ENCODE measurements at places on chromosomes 7 and 10.
A peak's percentile ranks its signal among the peaks of the same experiment; 100 is the strongest.

- DNase-seq = no peak
These were observed 191.8 kb downstream of the CACNB2 start for GRCh38 chr10:18332048-18332447.

- DNase-seq = no peak
These were observed 1059.4 kb downstream of the NRG3 start for GRCh38 chr10:82934429-82934828.

- DNase-seq = no peak
These were observed 509.5 kb downstream of the PLXNA4 start for GRCh38 chr7:132066761-132067171.

DNA sequence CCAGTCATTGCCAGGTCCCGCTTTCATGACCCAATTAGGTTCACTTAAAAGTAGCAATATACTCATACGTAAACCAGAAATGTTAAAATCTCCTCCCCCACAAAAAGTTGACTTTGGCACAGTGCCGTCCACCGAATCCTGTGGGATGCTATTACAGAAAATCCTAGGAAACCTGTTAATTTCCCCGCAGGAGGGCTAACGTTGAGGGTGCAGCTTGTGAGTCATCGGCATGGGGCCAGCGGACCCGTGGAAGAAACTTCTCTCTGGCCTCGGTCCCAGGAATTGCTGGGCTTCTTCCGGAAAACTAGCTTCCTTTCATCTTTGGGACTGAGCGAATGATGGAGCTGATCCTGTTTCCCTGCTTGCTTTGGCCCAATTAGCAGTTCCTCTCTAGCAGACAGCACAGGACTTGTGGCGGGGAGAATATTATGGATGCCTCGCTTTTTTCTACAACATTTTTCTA lies 13.5 kb downstream of the CRYGN start:
- DNase-seq = no peak

DNA sequence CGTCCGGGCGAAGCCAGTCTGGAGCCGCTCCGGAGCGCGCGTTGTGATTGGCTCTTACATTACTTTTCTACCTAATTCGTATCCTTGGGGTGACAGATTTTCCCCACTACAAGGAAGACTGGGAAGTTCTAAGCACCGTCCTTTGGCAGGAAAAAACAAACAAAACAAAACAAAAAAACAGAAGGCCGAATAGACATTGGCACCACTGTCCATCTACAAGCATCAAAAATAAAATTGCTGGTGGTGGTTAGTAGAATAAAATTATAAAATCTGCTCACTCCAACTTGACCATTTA lies 651 bp upstream of the SKAP2 start:
- peak; percentile 48 for DNase-seq

DNA sequence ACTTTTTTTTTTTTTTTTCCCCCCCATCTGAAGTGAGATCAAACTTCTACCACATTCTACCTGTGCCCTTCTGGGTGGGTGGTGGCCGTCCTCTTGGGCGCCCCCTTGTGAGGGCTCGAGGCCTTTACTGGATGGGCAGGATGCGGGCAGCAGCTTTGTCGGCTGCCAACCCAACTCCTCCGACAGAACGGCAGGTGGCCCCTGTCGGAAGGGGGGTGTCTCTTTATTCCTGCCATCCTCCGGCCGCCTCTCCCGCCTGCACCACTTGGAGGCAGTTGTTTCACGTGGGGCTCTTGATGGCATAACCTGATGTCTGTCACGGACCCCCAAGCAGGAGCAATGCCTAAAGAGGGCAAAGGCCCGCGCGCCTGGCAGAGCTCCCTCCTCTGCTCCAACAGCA lies 31.0 kb downstream of the AMZ1 start:
- DNase-seq = peak; percentile 36

GRCh38 chr10:73593812-73594211 lies 2.7 kb upstream of the USP54 start:
- no peak for DNase-seq

DNA sequence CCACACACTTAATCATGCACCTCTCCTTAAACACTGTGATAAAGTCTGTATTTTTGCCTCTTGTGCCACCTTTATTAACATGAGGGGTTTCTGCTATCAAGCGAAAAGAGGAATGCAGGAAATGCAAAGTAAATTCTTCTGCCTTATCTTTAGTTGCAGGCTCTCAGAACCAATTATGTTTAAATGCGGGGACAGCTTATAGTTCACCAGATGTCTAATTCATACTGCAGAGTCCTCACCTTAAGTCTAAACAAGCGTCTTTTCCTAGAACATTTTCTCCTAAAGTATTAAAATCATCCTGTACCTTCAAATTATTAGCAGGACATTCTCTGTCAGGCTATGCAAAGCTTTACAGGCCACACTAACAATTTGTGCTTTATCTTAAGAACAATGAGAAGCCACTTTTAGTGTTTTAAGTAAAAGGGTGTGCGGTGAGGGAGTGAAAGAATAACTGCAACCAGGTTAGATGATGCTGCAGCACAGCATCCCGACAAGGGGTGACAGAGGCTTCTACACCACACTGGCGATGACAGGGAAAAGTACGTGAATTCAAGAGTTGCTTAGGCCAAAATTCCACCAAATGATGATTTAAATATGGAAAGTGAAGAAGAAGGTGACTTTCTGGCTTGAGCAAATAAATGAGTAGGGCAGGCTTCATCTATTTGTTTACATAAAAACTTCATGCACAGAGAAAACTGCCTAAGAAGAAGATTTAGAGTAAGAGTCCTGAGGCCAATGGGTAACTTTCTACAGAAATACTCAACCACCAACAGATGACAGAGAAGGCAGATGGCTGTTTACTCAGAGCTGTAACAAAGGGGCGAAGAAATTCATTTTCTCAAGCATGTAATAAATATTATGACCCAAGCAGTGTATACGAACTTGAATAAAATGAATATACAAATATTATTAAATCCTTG lies 36.0 kb downstream of the EZH2 start:
- no peak for DNase-seq

GRCh38 chr10:100019787-100020141 lies 10.0 kb upstream of the DNMBP start:
- no peak for DNase-seq

- DNase-seq = no peak
These were observed 120.3 kb downstream of the BMPER start for GRCh38 chr7:34025600-34025999.

- no peak for DNase-seq
These were observed 52.8 kb downstream of the DLG5 start for GRCh38 chr10:77873536-77874380.

DNA sequence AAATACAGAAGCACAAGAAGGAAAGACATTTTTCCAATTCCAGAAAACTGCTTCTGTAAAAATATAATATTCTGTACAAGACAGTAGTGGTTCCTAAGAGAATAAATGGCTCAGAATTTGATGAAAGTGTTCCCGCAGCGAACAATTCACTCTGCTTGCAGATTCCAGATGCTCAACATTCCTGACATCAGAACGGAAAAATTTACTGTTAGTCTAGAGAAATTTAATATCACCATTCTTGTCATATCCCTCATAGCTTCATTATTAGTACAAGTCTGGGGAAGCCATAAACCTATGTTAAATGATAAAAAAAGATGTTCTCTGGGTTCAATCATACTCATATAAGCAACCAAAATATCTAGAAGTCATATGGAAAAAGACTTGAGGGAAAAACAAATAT lies 83.6 kb downstream of the MPP7 start:
- DNase-seq = no peak

DNA sequence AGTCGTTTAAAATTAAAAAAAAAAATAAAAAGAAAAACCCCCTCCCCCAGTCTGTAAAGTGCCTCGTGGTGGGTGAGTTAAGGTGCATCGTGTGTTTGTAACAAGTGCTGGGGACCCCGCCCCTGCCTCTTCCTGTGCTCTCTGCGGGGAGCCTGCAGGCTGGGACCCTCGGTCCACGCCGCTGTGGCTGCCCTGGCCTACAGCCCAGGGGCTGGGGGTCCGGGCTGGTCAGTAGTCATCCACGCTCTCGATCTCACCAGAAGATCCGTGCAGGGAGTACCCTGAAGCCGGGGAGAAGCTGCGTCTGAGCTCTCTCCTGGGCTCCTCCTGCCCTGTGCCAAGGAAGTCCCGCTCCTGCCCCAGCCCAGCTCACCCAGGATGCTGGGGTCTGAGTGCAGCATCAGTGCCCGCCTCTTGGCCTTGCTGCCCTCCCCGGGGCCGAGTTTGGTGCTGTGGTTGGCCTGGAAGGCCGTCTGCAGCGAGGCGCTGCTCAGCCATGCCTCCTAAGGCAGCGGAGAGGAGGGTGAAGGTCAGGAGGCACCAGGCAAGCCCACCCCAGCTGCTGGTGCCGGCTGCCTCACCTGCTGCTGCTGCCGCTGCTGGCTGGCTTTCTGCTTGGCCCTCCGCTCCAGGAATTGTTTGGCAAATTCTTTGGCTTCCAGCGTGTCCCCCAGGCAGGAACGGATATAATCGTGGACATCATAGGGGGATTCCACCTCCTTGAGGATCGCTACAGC lies 8.1 kb downstream of the GNB2 start:
- no peak for DNase-seq

GRCh38 chr7:44057849-44058758 lies 7.3 kb downstream of the PGAM2 start:
- DNase-seq = no peak

DNA sequence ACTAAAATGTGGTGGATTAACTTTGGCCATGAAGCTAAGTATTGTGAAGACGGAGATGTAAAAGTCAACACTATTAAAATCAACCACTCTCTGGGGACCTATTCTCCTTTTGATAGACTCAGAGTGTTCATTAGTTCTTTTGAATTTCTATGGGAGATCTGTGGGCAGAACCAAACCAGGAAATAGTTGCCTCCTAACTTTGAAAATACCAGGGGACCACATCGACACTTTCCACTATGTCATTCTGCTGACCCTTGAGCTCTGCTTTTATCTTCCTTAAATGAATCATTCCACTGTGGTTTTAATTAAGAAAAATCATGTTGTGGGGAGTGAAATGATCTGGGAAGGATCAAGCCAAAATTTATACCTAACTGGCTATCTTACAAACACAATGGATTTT lies 960.5 kb downstream of the GATA3 start:
- DNase-seq = no peak

DNA sequence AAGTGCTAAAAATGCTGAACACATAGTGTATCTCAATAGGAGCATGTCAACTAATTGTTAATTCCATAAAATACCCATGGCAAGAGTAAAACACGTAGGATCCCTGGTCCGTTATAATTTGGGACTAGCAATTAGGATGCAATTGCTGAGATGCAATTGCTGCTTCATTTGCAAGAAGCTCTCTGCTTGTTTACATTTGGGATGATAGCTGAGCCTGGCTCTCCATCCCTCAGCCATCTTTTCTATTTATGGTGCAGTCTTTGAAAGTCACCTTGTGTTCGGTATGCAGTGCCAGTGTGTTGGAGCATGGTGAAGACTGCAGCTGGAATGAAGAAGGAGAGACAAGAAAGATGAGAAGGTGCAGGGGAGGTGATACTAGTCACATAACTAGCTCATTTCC lies 191.3 kb downstream of the SNX10 start:
- no peak for DNase-seq

- DNase-seq = no peak
These were observed 141.5 kb downstream of the LRRN3 start for GRCh38 chr7:111232249-111233084.

GRCh38 chr10:130043491-130043890 lies 67.1 kb downstream of the C10orf143 start:
- DNase-seq = no peak

- DNase-seq = no peak
These were observed 4.2 kb downstream of the CCL24 start for GRCh38 chr7:75809396-75809795.

Data from nucleus accumbens (tissue), 56 donors.